ENCODE measurements at places on chromosomes 5 and 9.

GRCh38 chr9:96169484-96169883 is 132.5 kb downstream of the HSD17B3 start:
- no peak for DNase-seq

- DNase-seq = peak; percentile 79
These were observed 5.5 kb downstream of the SEPTIN8 start for GRCh38 chr5:132771503-132771998.

DNA sequence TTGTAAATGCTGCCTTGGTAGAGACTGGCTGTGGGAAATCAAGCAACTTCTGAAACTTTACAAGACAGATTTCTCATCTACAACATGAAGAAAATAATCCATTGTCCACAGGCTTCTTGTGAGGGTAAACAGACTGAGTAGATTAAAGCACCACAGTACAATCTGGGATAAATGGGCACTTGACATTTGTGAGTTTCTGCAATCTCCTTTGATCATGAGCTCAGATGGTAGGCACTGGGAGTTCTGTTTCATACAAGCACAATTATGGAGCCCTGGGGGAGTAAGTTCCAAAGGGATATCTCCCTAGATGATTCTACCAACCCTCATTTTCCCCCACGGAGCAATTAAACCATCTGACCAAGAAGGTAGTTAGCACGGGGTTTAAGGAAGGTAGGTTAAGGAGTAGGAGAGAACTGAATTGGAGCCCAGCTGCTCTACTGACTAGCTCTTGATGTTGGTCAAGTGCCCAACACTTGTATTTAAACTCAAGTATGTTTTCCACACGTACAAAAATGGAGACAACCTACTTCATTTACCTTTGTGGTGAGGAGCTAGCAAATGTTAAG is 479.5 kb upstream of the TNC start:
- DNase-seq = no peak

- DNase-seq = no peak
These were observed 17.2 kb upstream of the MLANA start for GRCh38 chr9:5873439-5873838.

- peak; percentile 85 for DNase-seq
These were observed 9.7 kb downstream of the TIGD6 start for GRCh38 chr5:149990518-149991376.

DNA sequence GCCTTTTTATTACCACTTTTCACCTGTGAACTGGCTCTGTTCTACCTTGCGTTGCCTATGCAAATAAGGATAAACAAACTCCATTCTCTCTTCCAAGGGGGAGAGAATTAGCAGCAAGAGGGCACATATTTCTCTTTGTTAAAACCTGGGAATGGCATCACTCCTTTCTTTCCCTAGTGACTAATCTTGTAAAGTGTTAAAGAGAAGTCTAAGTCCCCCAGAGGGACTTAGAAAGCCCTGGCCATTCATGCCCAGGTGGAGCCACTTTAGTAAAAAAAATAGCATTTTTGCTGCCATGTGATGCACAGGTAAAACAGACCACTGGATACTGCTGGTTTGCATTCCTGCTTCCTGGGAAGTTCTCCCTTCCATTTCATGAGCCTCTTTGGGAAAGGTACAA is 148.4 kb downstream of the MAN2A1 start:
- DNase-seq = no peak

- no peak for DNase-seq
These were observed 13.8 kb downstream of the HINT1 start for GRCh38 chr5:131151216-131151615.

DNA sequence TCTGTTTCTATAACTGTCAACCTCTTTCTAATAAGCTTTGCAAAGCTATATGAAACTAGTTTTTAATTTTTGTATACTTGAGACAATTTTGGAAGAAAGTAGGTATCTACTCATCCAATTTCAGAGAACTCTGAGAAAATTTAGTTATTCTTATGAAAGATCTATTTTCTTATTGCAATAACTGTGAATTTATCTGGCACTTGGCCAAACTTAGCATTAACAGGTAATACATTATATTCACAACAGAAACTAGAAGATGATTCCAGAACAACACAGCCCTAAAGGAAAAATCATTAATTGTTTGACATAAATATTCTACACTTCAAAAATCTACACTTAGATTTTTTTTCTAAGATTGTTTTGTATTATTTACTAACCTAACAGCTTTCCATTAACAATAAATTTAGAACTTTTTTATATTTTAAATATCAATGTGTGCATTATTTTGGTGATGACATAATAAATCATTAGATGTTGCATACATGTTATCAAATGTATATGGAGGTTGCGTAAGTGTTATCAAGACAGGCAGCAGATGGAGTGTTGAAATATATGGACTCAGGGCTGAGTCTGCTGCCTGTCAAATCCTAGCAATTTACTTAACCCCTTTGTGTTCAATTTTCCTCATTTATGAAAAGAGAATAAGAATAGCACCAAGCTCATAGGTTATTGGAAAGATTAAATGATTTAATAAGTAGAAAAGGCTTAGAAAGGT is 141.8 kb downstream of the MUSK start:
- DNase-seq = no peak

DNA sequence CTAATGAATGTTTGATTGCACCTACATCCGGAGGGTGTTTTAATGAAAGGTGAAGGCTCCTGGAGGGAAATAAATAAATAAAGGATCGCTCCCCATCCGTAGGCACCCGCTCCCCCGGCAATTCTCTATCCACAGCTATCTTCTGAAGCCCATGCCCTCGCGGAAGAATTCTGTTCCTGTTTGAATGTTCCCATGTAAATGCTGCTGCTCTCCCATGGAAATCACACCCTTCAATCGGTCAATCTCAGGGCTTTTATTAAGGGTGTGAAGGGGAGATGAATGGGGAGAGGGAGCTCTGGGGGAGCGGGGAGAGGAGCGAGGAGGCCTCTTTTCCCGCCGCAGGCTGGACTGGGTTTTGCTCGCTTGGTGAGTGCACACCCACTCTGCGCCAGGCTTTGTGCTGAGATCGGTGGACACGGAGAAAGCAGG is 21.1 kb upstream of the ARAP3 start:
- no peak for DNase-seq

DNA sequence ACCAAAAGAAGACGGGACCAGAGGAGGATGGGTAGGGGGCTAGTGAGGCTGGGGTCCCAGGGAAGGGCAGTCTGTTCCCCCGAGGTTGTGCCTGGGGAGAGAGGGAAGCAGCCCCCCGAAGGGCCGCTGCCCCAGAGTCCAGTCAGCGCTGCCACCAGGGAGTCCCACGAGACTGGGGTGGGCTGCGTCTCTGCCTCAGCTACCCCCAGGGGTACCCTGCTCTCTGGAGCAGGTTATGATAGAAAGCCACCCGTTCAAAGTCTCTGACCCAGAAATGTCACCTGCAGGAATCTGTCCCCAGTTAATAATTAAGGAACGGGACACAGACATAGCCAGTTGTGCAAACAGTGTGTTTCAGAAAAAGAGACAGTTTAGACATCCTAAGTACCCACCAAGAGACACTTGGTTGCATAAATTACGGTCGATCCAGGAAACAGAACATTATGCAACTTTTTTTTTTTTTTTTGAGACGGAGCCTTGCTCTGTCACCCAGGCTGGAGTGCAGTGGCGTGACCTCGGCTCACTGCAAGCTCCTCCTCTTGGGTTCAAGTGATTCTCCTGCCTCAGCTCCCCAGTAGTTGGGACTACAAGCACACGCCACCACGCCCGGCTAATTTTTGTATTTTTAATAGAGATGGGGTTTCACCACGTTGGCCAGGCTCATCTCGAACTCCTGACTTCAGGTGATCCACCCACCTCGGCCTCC is 10.7 kb upstream of the AGPAT2 start:
- DNase-seq = no peak
